DMS 273 treated with DMSO at 0.1 percent for 48 hours (cell line): ENCODE measurements at places on chromosomes 13 and 19.

DNA sequence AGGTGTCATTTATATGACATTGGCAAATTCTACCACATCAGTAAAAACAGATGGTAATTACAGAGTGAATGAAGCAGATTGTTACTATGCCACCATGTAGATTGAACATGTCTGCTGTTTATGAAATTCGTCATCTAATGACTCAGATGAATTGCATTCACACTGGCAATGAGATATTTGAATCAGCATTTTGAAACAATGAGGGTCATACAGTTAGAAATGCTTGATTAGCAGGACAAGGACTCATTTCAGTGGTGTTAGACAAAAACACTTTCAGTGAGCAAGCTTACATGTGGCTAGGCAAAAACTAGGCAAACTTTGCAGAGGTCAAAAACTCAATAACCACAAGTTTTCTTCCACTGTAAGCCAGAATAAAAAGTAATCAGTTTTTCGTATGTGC, 1165.0 kb downstream of the SLITRK1 start:
- peak; percentile 8 for DNase-seq

GRCh38 chr13:43528992-43529391, 257.8 kb downstream of the ENOX1 start:
- no peak for DNase-seq

DNA sequence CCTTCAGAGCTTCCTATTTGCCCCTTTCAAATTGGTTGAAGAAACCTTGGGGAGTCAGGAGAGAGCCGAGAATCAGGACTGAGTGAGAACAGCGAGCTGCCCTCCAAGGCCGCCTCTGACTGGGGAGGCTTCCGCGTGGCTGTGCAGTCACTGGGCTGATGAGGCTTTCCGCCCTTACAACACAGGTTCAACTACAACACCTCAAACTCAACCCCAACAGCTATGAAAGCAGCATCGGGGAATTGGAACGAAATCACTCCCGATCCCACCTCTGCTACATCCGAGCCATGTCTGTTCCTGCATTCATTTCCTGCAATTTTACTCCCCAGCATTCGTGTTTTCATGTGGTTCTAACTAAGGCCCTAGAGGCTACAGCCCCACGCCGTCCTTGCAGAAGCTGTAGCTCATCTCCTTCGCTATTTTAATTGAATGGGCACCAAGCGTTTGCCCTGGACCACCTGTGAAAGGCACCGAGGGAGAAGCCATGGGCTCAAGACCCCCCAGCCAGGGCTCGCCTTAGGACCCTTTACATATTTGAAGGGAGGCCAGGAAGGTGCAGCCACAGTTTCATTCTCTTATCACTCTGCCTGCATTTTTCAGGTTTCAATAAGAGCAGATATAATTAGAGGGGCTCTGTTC, 12.3 kb upstream of the RASA3 start:
- no peak for DNase-seq

DNA sequence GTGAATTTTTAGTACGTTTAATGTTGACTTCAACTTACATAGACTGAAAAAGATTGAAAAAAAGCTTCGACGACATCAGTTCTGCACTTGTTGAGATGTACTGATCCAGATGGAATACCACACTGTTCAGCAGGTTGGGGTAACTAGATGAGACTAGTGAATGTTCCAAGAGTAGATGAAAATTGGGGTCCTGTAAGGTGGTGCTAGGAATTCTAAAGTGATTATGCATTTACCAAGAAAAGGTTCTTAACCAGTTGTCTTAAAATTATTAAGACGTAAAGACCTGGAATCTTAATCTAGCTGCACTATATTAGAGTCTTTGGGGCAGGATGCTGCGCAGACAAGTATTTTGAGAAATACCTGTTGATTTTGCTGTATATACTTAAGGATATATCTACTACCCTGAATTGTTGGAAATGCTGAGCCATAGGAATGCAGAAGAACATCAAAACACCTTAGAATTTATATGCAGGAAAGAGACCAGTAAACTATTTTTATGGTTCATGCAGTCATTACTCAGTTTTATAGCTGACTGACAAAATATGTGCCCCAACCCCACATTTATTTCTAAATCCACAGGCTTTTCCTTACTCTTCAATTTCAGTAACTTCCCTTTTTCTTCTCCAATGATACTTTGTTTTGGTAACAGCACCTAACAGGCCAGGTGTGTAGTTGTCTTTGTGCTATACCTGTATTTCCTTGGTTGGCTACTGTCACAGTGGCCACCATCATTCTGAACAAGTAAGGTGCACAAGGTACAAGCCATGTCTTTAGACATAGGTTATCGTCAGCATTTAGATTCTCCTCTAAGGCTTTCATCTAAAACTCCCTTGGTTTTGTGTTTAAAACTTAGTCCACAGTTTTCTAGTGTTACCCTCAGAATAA, 8.6 kb downstream of the MIR17HG start:
- DNase-seq, result no peak

DNA sequence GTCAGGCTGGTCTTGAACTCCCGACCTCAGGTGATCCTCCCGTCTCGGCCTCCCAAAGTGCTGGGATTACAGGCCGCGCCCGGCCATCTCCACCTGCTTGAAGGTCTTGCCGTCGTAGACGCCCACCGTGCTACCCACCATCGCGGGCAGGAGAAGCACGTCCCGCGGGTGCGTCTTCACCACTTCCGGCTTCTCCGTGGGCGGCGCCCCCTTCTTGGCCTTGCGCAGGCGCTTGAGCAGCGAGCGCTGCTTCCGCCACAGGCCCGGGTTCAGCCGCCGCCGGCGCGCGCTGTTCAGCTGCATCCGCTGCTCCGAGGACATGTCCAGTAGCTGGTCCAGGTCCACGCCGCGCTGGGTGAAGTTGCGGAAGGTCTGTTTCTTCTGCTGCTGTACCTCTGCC, 21.6 kb downstream of the EFNA2 start:
- no peak for DNase-seq

- DNase-seq, result no peak
Observed at GRCh38 chr19:11448923-11449554, 13.6 kb downstream of the PRKCSH start.

DNA sequence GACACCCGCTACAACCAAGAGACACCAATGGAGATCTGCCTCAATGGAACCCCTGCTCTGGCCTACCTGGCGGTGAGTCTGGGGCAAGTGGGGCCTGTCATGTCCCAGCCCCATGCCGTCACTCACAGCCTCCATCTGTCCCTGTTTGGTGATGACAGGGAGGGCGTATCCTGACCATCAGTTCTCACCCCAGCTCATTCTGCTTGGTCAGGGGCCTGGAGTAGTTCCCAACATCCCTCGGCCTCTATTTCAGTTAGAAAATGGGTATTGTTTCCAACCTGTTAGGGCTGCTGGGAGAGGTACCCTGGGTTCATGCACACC, 18.2 kb downstream of the HIPK4 start:
- no peak for DNase-seq

DNA sequence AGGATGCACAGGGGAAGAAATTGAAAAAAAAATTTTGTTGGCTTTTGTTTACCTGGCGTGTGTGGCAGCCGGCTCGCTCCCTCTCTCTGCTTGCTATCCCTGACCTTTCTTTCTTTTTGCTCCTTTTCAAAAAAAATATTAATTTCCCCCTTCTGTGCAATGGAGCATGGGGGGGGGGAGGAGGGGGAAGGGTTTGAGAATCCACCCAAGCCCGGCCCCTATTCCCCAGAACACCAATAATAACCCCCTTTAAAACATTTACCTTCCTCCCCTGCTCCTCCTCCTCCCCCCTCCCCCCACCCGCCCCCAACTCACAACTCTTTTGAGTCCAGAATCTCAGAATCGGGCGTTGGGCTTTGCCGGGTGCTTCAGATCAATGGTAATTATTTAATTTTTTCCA, 28.4 kb downstream of the NFIX start:
- no peak for DNase-seq

GRCh38 chr13:76643596-76643995, 242.6 kb downstream of the KCTD12 start:
- DNase-seq, result no peak

DNA sequence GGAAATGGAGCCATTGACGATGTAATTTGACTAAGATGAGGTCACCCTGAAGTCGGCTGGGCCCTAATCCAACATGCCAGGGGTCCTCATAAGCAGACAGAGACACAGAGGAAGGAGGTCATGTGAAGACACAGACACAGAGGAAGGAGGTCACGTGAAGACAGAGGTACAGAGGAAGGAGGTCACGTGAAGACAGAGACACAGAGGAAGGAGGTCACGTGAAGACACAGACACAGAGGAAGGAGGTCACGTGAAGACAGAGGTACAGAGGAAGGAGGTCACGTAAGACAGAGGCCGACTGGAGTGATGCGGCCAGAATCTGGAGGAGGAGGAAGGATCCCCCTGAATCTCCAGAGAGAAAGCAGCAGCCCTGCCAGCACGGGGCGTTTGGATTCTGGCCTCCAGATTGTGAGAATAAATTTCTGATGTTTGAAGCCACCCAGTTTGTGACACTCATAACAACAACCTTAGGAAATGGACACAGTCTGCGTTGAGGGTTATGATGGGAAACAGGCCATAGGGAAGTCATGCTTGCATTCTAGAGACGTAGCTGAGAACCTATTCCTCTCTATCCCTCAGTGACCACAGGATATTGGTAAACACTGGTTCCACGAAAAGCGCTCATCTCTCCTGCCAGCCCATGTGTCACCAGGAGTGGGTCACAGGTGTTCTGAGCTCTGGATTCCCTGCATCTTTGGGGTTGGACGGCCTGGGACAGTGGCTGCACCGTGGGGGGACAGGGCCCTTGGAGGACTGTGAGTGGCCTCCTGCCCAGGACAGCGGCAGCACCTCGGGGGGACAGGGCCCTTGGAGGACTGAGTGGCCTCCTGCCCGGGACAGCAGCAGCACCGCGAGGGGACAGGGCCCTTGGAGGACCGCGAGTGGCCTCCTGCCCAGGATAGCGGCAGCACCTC, 108.5 kb downstream of the SOX1 start:
- no peak for DNase-seq

- no peak for DNase-seq
Observed at GRCh38 chr13:35729926-35730627, 253.6 kb upstream of the MAB21L1 start.

- no peak for DNase-seq
Observed at GRCh38 chr13:33547035-33547434, 261.5 kb upstream of the STARD13 start.

- DNase-seq, result no peak
Observed at GRCh38 chr19:54335164-54335563, 3.8 kb downstream of the LILRA4 start.

- DNase-seq, result no peak
Observed at GRCh38 chr13:112576191-112576590, 11.8 kb downstream of the TUBGCP3 start.

- DNase-seq, result no peak
Observed at GRCh38 chr13:52383366-52383765, 22.6 kb downstream of the THSD1 start.

- no peak for DNase-seq
Observed at GRCh38 chr19:38931521-38931793, 713 bp downstream of the MRPS12 start.

- DNase-seq, result no peak
Observed at GRCh38 chr13:51827254-51827653, 17.7 kb downstream of the TMEM272 start.

GRCh38 chr19:53945441-53945840, 17.3 kb upstream of the CACNG8 start:
- DNase-seq, result no peak

DNA sequence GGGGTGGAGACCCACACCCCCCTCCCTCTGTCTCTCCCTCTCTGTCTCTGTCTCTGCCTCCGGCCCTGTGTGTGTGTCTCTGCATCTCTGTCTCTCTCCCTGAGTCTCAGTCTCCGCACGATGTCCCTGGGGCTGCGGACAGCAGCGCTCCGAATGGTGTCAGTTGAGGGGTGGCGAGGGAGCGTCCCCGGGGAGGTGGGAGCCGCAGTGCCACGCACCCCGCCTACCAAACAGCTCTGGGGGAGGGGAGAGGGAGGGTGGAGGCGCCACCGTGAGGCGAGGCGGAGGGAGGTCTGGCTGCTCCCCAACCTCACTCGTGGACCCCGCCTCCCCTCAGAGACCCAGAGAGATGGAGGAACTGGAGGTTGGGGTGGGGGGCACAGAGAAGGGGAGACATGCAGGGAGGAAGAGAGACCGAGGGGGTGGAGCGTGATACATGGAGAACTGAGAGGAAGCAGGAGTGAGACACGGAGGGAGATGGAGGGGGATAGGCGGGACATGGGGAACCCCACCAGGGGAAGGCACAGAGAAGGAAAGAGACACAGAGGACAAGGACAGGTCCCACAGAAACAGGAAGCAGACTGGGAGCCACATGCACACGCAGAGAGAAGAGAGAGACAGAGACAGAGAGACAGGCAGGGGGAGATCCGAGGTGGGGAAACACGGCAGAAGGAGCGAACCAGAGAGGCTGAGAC, 7.2 kb downstream of the ERFL start:
- no peak for DNase-seq

- DNase-seq, result no peak
Observed at GRCh38 chr13:85028035-85028434, 771.2 kb downstream of the SLITRK6 start.

GRCh38 chr19:21210037-21210621, 68.3 kb downstream of the ZNF431 start:
- no peak for DNase-seq

GRCh38 chr19:43798546-43799409, 3.5 kb downstream of the LYPD5 start:
- DNase-seq, result no peak

GRCh38 chr19:9891609-9892373, 44.5 kb downstream of the OLFM2 start:
- no peak for DNase-seq

DNA sequence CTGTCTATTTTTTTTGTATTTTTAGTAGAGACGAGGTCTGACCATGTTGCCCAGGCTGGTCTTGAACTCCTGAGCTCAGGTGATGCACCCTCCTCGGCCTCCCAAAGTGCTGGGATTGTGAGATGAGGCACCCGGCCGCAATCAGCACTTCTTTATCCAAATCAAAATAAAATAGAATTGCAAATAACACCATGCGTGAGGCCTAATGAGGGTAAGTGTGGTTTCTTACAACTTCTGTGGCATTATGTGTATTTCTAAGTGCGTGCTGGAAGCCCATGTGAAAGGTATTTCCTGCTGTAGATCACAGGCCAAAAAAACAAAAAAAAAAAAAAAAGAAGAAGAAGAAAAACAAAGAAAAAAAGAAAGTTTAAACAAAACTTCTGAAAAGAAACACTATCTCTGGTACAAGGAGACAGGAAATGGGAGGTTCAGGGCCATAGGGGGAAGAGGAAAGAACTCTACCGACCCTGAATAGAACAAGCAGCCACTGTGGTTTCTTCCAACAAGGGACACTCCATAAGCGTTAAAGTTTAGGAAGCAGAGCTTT, 3.0 kb upstream of the GRAMD1A start:
- no peak for DNase-seq

DNA sequence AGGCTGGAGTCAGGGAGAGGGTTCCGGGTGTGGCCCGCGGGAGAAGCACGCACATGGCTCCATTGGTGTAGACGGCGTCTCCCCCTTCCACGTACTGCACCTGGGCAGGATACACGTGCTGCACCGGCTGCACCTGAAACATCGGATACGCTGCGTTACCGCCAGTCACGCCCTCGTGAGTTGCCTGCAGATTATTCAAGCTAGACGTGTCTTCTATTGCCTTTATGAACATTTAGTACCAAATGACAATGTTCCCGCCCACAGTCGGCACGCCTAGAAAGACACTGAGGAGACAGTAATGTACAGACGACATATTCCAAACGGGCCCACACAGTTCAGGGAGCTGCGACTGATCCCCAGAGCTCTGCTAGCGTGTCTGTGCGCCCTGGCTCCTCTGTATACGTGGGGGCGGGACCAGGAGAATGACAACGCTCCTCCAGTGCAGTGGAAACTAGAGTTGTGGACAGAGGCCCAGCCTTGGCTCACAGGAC, 64.1 kb upstream of the RANBP3 start:
- DNase-seq, result no peak

GRCh38 chr19:11058246-11059030, 30.8 kb upstream of the LDLR start:
- no peak for DNase-seq

- DNase-seq, result no peak
Observed at GRCh38 chr13:100115693-100116254, 26.9 kb downstream of the PCCA start.
